ENCODE measurements at places on chromosomes 2 and 18.
A peak's percentile ranks its signal among the peaks of the same experiment; 100 is the strongest.

- no peak for DNase-seq
Measured at GRCh38 chr18:71630696-71631095, 913.4 kb downstream of the CBLN2 start.

DNA sequence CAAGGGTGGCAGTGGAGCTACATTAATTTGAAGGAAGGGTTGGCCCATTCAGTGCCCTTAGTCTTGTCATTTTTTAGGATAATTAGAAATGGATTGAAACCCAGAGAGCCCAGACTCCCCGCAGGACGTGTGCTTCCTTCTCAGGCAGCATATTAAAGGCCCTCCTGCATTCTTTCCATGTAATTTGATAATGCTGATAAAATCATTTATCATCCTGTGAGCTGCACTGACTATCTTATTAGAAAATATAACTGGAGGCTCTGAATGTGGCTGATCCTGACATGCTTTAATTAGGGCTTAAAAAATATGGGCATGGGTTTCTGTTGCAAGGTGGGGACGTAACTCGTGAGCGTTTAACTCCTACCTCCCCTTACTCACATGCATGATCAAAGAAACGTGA lies 148.1 kb downstream of the ACKR3 start:
- DNase-seq, result no peak

DNA sequence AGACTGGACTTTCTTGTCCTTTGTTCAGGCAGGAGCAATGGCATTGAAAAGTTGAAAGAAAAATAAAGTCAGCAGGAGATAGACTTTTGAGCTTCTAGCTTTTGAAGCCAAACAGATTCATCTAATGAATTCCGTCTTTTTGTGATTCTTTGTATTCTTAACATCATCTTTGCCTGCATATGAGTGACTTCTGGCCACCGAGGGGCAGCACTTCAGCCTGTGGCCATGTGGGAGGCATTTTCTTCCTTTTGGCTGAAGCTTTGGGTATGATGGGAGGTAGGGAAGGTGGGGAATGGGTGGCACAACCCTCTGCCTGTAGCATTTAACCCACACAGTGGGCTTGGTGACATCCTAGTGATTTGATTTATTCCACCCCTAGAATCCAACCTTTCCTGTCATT lies 220.6 kb downstream of the SETBP1 start:
- no peak for DNase-seq

DNA sequence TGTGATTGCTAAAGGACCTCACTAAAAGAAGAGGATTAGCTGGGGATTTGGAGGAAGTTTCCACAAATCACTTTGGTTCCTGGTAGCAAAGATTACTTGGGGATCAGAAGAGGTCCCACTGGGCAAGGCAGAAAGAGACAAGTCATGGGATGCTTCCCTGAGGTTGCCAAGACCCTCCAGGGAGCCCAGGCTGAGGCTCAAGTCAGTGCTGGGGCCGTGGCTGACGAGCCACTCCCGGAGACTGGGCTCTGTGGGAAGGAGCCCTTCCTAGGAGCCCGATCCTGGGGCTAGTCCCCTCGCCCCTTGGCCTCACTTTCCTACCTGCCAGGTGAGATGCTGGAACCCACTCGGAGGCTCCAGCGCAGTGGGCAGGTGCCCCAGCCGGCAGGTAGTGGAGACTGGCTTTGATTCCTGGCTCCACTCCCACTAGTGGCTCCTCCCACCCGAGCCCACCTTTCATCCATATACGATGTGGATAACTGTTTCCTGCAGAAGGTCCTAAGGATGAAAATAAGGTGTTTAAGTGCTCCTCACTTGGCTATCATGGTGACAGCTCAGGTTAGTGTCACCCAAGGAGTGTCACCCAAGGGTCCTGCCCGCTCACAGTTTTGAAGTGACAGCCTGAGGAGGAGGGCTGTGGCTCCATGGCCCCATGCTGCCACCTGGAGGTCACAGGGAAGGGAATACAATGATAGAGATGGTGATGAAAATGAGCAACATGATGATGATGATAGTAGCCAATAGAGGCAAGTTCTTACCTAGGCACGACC lies 100.5 kb downstream of the CAPN13 start:
- DNase-seq, result peak; percentile 42

- no peak for DNase-seq
Measured at GRCh38 chr2:88099798-88100488, 27.9 kb downstream of the FABP1 start.

DNA sequence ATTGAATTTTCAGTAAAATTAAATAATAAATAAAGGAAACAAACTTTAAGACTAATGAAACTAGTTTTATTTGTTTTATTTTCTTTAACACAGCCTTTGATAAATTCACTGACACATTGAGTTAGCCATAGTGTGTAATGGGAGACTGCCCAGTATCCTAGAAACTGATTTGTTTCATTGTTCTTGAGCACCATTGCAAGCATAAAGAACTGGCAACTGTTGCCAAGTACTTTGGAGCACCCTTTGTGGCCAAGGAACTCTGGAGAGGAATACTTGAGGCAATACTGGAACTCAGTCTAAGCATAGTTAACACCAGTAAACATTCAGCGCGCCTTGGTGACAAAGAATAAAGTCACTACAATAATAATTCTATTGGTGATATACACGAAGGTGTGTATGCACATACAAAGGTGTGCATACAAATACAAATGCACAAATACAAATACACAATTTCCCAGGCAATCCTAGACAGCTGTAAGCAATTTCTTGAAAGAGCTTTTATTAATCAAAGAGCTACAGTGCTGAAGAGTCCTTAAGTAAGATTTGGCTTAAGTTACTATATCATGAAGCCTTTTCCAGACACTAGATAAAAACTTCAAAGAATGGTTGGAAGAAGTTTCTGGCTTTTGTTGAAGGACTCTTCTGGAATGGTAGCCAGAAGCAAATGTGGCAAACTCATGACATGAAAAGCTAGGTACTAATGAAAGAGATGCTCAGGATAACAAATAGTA lies 1371.2 kb downstream of the LRP1B start:
- no peak for DNase-seq

- DNase-seq, result no peak
Measured at GRCh38 chr2:167271932-167272331, 383.7 kb downstream of the XIRP2 start.

GRCh38 chr2:24117902-24118301 lies 5.2 kb downstream of the PFN4 start:
- no peak for DNase-seq

- no peak for DNase-seq
Measured at GRCh38 chr2:126898636-126899035, at the start of gene TEX51. TEX51 (plus strand) TSS chr2:126898890; CDS start chr2:126898919, 29 bp downstream.

GRCh38 chr2:44680983-44681531 lies 260.4 kb upstream of the SIX3 start:
- DNase-seq, result peak; percentile 50

- no peak for DNase-seq
Measured at GRCh38 chr2:215612786-215613185, 176.9 kb upstream of the FN1 start.

GRCh38 chr18:36593001-36593400 lies 235.8 kb downstream of the TPGS2 start:
- no peak for DNase-seq

- no peak for DNase-seq
Measured at GRCh38 chr2:191333911-191334357, 88.7 kb downstream of the MYO1B start.
